ENCODE measurements at places on chromosomes 4 and X. TPM values are rescaled to one million over a fixed set of nuclear protein-coding genes. Genes with fewer than 3 reads are reported as not detected.

- H3K36me3 ChIP-seq: no peaks in the 10 kb centered on the region
- no peak for DNase-seq
- no peak overlapping the region for H3K27ac ChIP-seq
- H3K4me3 ChIP-seq: no peak overlapping the region
- H3K4me1 ChIP-seq: no peaks in the 10 kb centered on the region
Measured at GRCh38 chr4:13766761-13767540, 139.4 kb upstream of the BOD1L1 start.

The UBE2D3 gene
- 307 TPM for total RNA-seq

GRCh38 chr4:7557456-7557855 is 122.7 kb upstream of the PSAPL1 start:
- no peak overlapping the region for H3K27ac ChIP-seq
- H3K4me3 ChIP-seq: no peak overlapping the region
- H3K4me1 ChIP-seq: no peaks in the 10 kb centered on the region

GRCh38 chrX:151700581-151700980 is 5.3 kb downstream of the PRRG3 start:
- H3K4me1 ChIP-seq: peaks cover 2% of the 10 kb centered on the region
- H3K4me3 ChIP-seq: no peak overlapping the region

The ABRAXAS1 gene
- total RNA-seq: 23.2 TPM

DNA sequence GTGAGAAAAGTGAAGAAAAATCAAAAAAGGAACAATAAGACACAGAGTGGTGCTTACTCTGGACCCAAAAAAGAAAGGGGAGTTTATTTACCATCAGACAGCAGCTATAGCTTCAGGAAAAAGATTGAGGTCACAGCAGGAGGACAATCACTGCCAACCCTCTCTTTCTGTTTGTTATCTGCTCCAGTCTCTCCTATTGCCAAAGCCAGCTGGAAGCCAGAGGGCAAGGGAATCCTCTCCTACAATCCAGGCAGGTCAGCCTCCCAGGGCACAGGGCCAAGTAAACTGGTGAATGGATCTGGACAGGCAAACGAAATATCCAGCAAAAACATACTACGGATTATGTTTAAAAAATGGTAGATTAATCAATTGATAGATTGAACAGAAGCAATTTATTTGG is 306.9 kb upstream of the SLIT2 start:
- H3K36me3 ChIP-seq: no peaks in the 10 kb centered on the region
- DNase-seq: no peak
- H3K4me3 ChIP-seq: no peak overlapping the region
- H3K4me1 ChIP-seq: no peaks in the 10 kb centered on the region
- H3K27me3 ChIP-seq: no peaks in the 10 kb centered on the region

DNA sequence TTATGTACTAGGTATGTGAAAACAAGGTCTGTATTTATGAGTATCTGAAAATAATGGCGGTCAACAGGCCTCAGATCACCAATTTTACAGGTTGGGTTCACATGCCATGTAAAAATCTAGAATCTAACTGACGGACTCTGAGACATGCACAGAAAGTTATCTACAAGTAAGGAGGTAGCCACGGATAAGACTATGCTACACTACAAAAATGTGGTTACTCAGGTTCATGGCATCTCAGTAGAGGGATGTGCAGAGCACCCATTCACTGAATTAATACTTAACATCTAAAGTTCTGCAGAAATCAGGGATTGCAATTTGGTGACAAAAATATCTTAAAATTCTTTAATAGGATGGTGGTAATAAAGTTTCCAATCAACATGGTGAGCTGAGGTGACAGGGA is 155.9 kb downstream of the APBB2 start:
- H3K27me3 ChIP-seq: no peaks in the 10 kb centered on the region
- H3K36me3 ChIP-seq: peaks cover 6% of the 10 kb centered on the region
- H3K4me1 ChIP-seq: peaks cover 17% of the 10 kb centered on the region
- no peak overlapping the region for H3K27ac ChIP-seq

The NDUFA1 gene
- total RNA-seq: 54.7 TPM

GRCh38 chr4:15690020-15690809 is 8.6 kb downstream of the FAM200B start:
- peaks cover 29% of the 10 kb centered on the region for H3K36me3 ChIP-seq
- peaks cover 17% of the 10 kb centered on the region for H3K4me1 ChIP-seq

The SPACA5 gene
- total RNA-seq: not detected

- no peak overlapping the region for H3K4me3 ChIP-seq
- no peak for DNase-seq
- H3K27ac ChIP-seq: no peak overlapping the region
- H3K4me1 ChIP-seq: no peaks in the 10 kb centered on the region
- H3K27me3 ChIP-seq: peaks cover 24% of the 10 kb centered on the region
Measured at GRCh38 chr4:6524436-6524835, 50.6 kb upstream of the MAN2B2 start.

DNA sequence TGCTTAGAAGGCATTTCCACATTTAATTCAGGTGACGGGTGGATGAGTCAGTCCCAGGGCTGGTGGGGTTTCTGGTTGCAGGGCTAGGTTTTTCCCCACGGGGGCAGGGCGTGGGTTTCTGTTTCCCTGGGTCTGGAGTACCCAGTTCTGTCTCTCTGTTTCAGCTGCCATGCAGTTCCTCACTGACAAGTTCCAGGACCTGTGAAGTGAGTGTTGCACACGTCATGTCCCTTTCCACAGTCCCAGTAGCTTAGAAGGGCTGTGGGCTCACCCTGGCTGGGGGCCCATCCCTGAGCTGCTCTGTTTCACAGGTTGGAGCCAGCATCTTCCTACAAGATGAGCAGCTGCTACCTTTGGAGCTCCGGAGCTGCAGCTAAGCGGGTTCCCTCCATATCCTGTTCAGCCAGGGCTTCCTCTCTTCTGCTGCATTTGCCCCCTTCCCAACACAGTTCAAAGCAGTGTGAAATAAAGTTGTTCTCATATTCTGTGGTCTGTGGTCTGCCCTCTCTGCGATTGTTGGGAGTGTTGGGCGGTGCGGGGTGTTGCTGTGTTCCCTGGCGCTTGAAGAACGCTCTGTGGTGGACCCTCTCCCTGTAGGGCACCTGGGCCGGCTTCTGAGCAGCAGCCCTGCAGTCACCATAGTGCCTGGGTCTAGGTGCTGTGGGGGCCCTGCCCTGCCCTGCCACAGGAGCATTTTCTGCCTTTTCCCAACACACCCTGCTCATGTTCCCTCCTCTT is 3.9 kb downstream of the LOC101059915 start:
- no peaks in the 10 kb centered on the region for H3K36me3 ChIP-seq
- no peaks in the 10 kb centered on the region for H3K4me1 ChIP-seq
- no peak for DNase-seq
- no peak overlapping the region for H3K27ac ChIP-seq

DNA sequence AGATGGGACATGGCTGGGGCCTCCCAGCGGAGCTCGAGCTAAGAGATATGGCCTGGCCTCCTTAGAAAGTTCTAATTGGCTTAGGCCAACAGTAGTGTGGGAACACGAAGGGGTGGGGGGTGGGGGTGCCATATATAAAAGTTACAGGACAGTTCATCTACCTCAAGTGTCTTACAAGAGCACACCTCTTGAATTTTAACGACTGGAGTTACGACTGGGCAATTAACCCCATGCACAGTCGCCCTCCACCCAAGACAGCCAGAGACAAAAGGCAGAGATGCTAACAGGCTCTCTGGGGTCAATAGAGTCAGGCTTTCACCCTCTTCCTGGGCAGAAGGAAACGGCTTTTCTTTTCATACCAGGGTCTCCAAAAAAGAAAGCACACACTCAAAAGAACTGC is 302.2 kb downstream of the BCOR start:
- no peak for DNase-seq
- no peaks in the 10 kb centered on the region for H3K27me3 ChIP-seq
- no peak overlapping the region for H3K27ac ChIP-seq
- H3K36me3 ChIP-seq: no peaks in the 10 kb centered on the region

The GABRE gene
- 190 TPM for total RNA-seq

GRCh38 chr4:73213916-73214653 is 44.5 kb downstream of the ANKRD17 start:
- no peak overlapping the region for H3K4me3 ChIP-seq
- H3K27me3 ChIP-seq: no peaks in the 10 kb centered on the region
- H3K36me3 ChIP-seq: peaks cover 4% of the 10 kb centered on the region

GRCh38 chr4:44487341-44487740 is 38.7 kb upstream of the KCTD8 start:
- H3K27ac ChIP-seq: no peak overlapping the region
- DNase-seq: no peak
- H3K4me1 ChIP-seq: no peaks in the 10 kb centered on the region
- H3K36me3 ChIP-seq: no peaks in the 10 kb centered on the region
- H3K4me3 ChIP-seq: no peak overlapping the region

The RNF150 gene
- 40.7 TPM for total RNA-seq

- no peak for DNase-seq
- H3K4me1 ChIP-seq: no peaks in the 10 kb centered on the region
- H3K27ac ChIP-seq: no peak overlapping the region
- H3K4me3 ChIP-seq: no peak overlapping the region
- no peaks in the 10 kb centered on the region for H3K36me3 ChIP-seq
Measured at GRCh38 chr4:12186526-12186925, 757.8 kb upstream of the HS3ST1 start.

The CT45A2 gene
- not detected for total RNA-seq

DNA sequence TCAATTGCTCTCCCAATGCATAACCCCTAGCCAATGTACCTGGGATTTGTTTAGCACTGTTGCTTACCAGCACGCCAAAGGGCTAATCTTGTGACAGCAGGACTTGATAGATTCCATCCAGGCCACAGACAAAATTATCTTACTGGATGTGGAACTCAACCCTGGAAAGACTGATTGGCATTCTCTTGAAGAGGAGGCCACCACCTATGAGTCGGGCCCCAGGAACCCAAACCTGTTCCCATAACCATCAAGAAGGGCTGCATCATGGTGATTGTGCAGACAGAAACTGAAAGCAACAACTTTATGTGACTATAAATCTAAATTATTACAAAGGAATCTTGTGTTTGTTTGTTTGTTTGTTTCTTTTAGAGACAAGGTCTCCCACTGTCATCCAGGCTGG is 19.9 kb upstream of the TMEM255A start:
- no peaks in the 10 kb centered on the region for H3K36me3 ChIP-seq
- no peak for DNase-seq
- H3K4me3 ChIP-seq: no peak overlapping the region
- H3K4me1 ChIP-seq: no peaks in the 10 kb centered on the region
- H3K27ac ChIP-seq: no peak overlapping the region

The HHIP gene
- total RNA-seq: 4.0 TPM

DNA sequence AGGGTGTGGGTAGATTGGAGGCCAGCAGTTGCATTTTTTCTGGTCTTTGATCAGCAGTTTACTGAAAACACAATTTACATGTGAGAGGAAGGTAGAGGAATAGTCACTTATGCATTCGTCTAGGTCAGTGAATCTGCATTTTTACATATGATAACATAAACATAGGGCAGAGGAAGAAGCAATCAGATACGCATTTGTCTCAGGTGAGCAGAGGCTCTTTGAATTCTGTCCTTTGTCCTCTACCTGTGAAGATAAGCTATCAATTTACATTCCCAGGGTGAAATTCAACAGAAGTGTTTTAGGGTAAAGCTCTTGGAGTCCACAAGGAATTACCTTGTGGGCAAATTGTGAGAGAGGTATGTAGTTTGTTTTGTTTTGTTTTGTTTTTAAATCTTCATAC is 306.5 kb downstream of the MAGEB5 start:
- no peak overlapping the region for H3K27ac ChIP-seq
- H3K4me1 ChIP-seq: peaks cover 12% of the 10 kb centered on the region
- H3K4me3 ChIP-seq: no peak overlapping the region

GRCh38 chrX:78042601-78043000 is 61.4 kb upstream of the PGK1 start:
- H3K4me1 ChIP-seq: no peaks in the 10 kb centered on the region
- H3K4me3 ChIP-seq: no peak overlapping the region
- H3K27me3 ChIP-seq: no peaks in the 10 kb centered on the region
- peaks cover 20% of the 10 kb centered on the region for H3K36me3 ChIP-seq
- H3K27ac ChIP-seq: no peak overlapping the region

The GPR82 gene
- total RNA-seq: not detected

GRCh38 chr4:38499101-38499500 is 164.9 kb upstream of the KLF3 start:
- H3K27ac ChIP-seq: no peak overlapping the region
- H3K4me1 ChIP-seq: no peaks in the 10 kb centered on the region
- H3K27me3 ChIP-seq: no peaks in the 10 kb centered on the region

DNA sequence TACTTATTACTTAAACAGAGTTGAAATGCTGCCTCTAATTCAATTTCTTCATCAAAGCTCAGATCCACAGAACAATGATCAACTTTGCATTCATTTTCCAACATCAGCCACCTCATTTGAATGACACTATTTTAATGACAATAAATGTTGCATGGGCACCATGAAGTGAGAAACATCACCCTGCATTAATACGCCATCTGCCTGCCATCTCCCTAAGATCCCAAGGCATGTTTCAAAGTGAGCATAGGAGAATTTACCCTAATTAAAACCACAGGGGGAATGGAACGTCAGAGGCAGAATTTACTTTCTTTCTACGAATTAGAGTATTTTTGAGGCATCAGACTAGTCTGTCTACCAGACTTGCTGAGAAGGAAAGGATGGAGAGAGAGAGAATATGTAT is 32.7 kb downstream of the NEXMIF start:
- H3K4me3 ChIP-seq: no peak overlapping the region
- no peak overlapping the region for H3K27ac ChIP-seq
- no peak for DNase-seq
- H3K4me1 ChIP-seq: peaks cover 3% of the 10 kb centered on the region
- no peaks in the 10 kb centered on the region for H3K27me3 ChIP-seq
- H3K36me3 ChIP-seq: no peaks in the 10 kb centered on the region

The C4orf51 gene
- total RNA-seq: not detected

GRCh38 chrX:141989815-141990214 is 86.1 kb downstream of the MAGEC1 start:
- no peak overlapping the region for H3K4me3 ChIP-seq
- peaks cover 6% of the 10 kb centered on the region for H3K4me1 ChIP-seq
- DNase-seq: no peak

The PNCK gene
- total RNA-seq: 35.1 TPM

GRCh38 chrX:41009850-41010846 is 75.1 kb upstream of the USP9X start:
- H3K4me1 ChIP-seq: peaks cover 23% of the 10 kb centered on the region
- H3K27me3 ChIP-seq: peaks cover 3% of the 10 kb centered on the region
- H3K4me3 ChIP-seq: peak overlapping the region; percentile 15
- peak; percentile 72 for DNase-seq

DNA sequence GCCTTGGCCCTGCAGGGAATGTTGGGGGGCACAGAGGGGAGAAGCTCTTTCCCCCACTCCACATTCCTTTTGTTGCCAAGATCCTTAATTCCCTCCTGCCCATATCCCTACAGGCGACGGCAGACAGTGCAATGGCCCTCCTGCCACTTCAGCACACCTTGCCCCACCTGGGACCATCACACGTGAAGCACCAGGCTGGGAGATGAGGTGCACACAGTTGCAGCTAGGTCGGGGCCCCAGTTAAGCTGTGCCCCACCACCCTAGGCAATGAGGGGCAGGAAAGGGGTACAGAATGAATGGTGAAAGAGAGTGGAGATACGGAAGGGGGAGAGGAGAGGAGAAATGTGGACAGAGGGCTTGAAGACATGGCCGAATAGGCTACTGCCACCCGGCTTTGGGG is 26.2 kb downstream of the NALF2 start:
- H3K4me1 ChIP-seq: no peaks in the 10 kb centered on the region
- no peak overlapping the region for H3K27ac ChIP-seq
- no peaks in the 10 kb centered on the region for H3K36me3 ChIP-seq
- H3K27me3 ChIP-seq: peaks cover 33% of the 10 kb centered on the region
- H3K4me3 ChIP-seq: no peak overlapping the region
- no peak for DNase-seq

- H3K4me1 ChIP-seq: no peaks in the 10 kb centered on the region
- H3K4me3 ChIP-seq: peak overlapping the region; percentile 40
- peaks cover 99% of the 10 kb centered on the region for H3K27me3 ChIP-seq
Measured at GRCh38 chr4:13535708-13536361, 8.5 kb downstream of the NKX3-2 start.

The NXF2B gene
- not detected for total RNA-seq

The PIN4 gene
- 17.3 TPM for total RNA-seq
